ENCODE measurements at places on chromosomes 2 and 18.
A peak's percentile ranks its signal among the peaks of the same experiment; 100 is the strongest.

- DNase-seq: no peak
Measured at GRCh38 chr2:128776461-128777195, 458.0 kb upstream of the HS6ST1 start.

GRCh38 chr2:101380376-101380775 lies 6.9 kb downstream of the CREG2 start:
- no peak for DNase-seq

DNA sequence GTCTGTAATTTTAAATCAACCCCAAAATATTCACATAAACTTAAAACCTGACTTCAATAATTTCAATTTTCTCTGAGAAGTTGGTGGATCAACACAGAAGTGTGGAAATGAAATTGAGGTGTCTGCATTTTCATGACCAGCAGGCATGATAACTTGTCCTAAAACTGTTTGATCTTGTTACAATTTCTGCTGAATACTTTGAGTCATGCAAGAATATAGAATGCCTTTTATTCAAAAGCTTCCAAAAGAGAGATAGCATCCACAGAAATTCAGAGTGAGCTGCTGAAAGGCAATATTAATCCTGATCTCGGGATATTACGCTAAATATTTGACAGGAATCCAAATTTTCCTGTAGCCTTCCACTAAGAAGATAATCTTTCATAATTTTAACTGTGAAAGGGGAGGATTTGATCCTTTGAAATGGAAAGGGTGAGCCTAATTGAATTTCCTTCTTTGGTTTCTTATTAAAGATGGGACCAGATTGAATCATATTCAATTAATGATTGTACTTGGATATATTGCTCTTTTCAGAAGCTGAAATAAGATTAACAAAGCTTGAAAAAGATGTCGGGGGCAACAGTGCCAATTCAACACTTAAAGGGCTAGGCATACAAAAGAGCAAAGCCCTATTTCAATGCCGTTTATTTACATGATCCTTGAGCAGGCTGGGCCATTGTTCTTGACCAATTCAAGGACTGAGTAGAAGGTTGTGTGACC lies 129.3 kb downstream of the NCKAP5 start:
- no peak for DNase-seq

DNA sequence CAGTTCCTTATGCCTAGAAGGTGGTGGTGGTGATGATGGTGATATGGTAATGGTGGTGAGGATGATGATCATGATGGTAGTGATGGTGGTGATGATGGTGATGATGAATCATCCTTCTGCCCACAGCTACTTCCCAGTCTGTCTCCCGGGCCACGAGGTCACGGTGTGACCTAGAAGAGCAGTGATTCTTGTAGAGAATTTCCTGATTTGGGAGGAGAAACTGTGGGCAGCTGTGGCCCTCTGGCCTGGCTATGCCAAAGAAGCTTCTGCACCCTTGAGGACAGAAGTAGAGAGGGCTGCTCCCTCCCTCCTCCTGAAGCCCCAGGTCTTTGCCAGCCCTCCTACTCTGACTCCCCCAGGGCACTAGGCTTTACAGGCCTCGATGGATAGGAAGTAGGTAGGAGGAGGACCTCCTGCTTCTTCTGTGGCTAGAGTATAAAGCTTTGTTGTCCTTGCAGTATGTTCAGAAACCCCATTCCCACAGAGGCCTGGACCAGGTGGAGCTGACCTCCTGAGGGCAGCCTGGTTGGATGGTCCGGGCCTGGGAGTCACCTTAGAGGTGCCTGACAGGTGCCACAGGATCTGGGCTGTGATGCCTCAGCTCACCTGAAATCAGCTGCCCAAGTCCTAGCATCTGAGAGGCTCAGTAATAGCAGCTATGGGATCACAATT lies 57.9 kb upstream of the EPAS1 start:
- peak; percentile 18 for DNase-seq

DNA sequence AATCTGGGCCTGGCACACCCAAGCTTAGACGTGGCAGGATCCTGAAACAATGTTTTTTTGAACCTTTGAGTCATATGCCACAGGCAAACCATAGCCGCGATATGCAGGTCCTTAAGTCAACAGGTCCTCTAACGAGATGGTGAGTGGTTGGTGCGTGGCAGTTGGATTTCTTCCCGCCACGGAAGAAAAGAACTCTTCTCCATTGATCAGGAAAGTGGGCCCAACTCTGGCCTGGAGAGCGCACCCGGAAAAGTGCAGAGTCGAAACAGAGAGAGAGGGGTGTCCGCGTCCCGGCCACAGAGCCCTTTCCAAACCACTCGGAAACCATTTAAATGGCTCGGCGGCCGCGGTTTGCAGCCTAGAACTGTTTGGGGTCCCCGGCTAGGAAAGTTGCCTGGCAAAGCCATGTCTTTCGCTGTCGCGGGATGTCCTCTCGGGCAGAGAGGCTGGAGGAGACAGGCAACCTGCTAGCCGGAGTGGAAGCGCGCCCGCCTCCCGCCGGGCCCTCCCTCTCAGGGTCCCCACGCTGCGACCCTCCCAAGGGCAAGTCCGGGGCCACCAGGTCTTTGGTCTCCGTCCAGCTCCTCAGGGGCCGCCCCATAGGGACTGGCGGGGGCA lies 777 bp downstream of the GALNT3 start:
- DNase-seq: peak; percentile 5

- no peak for DNase-seq
Measured at GRCh38 chr2:191247381-191248057, 2.3 kb downstream of the MYO1B start.

- DNase-seq: no peak
Measured at GRCh38 chr2:97770445-97770844, 57.1 kb downstream of the ZAP70 start.

DNA sequence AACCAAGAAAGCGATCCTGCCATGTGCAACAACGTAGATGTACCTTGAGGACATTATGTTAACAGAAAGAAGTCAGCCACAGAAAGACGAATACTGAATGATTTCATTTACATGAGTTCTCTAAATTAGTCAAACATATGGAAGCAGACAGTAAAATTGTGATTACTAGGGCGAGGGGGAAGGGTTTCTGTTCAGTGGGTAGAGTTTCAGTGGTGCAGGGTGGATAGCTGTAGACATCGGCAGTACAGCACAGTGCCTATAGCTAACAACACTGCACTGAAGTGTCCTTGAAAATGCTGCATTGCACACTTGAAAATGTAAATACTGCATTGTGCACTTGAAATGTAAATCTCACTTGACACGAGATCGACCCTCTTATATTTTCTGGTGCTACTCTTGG lies 275.3 kb downstream of the GALR1 start:
- no peak for DNase-seq

DNA sequence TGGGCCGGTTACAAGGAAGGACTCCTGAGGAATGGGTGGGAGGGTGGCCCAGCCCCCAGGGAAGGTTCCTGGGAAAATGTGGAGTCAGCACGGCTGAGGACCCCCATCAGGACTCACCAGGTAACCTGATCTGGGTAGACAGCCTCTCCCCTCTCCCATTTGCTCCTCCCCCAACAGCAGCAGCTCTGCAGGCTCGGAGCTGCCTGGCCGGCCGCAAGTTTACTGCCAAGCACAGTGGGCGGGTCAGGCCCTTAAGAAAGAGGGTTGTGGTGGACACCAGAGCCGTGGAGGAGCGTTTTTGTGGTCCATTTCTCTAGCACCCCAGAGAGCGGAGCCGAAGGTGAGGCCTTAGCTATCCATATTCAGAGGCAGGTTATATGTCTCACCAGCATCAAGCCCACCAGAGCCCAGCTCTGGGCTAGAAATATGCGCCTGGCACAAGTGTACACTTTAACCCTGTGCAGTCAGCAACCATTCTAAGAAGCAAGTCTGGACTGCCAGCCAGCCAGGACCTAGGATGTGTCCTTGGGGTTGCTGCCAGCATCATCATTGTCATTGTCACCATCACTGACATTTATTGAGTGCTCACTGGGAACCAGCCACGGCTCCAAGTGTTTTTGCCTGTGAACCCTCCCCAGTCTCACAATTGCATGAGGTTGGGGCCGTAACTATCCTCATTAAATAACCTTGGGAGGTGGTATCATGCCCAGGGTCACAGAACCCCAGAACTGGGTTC lies 190.1 kb downstream of the KLHL29 start:
- no peak for DNase-seq

DNA sequence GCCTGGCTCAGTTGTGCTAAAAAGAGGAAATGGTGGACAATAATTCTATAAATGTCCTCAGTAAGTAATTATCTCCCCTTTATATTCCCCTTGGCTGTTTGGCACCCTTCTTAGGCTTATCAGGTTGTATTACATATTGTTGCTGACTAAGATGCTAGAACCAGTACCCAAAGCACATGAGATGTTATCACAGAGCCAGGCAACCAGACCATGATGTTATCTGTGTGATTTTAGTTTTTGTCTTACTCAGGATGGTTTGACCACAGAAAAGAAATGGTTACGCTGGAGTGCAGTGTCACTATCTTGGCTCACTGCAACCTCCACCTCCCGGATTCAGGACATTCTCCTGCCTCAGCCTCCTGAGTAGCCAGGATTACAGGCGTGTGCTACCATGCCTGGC lies 15.2 kb downstream of the R3HDM1 start:
- no peak for DNase-seq

- DNase-seq: no peak
Measured at GRCh38 chr18:25244170-25244569, 107.8 kb downstream of the ZNF521 start.

GRCh38 chr2:157696036-157696435 lies 67.4 kb upstream of the ACVR1C start:
- no peak for DNase-seq

DNA sequence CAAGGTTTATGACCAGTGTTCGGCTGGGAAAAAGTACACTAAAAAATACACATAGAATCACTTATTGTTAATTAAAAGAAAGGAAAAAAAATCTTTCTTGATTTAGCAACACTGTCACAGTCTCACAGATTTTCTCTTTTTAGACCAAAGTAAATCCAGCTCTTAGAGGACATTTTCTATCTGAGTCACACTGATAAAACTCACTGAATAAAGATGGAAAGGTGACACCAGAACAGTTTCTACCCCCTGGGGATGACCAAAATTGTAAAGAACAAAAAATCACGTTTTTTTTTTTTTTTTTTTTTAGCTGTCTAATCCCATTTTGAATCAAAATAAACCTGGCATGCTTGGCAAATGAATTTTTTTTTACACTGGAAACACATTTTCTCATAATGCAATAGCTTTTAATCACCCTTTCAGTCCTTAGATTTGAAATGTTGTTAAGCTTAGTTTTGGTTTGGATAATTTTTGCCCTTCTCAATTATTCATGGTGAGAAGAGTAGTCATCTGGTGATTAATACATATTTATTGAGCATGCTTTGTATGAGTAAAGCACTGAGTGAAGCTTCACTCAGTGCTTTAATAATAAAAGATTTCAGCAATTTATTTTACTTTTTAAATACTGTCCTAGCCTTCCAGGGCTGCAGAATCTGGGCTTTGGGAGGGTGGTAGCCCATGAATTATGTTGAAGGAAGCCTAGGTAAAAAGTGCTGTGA lies 886.3 kb downstream of the SLC4A3 start:
- DNase-seq: no peak

GRCh38 chr2:64905338-64906024 lies 83.7 kb upstream of the SLC1A4 start:
- DNase-seq: no peak

- peak; percentile 32 for DNase-seq
Measured at GRCh38 chr2:48114256-48114655, 208.0 kb upstream of the FBXO11 start.

DNA sequence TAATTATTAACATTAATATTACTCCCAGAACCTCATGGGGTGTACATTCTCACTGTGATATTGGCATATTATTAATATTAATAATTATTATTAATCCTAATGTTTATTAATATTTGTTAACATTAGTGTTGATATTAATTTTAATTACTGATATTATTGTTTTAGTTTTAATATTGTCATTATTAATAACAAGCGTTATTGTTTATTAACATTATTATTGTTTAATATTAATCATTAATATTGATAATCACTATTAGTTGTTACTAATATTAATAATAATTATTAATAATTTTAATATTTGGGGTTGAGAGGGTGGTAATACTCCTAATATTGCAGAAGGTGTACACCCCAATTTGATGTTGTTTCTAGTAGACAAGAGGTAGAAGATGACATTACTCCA lies 193.1 kb upstream of the XIRP2 start:
- DNase-seq: no peak

GRCh38 chr18:63320975-63321265 lies 1.4 kb upstream of the BCL2 start:
- no peak for DNase-seq

- DNase-seq: peak; percentile 36
Measured at GRCh38 chr18:58045242-58046092, 1.4 kb downstream of the NEDD4L start.

GRCh38 chr2:156199588-156199987 lies 132.9 kb downstream of the NR4A2 start:
- DNase-seq: no peak

DNA sequence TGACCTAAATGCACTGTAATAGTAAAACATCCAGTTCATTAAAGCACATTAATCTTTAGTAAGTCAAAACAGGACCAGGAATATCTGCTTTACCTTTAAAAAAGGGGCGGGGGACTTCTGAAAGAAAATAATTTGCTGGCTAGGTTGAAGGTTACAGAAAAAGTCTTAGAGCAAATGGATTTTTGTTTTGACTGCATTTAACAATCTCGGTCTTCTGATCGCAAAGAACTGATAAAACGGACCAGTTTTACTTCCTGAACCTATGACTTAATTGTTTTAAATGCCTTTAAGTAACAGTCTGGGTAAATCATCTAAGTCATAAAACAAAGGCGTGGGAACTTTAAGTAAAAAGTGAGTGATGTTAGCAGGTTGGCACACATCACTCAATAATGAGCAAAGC lies 783 bp downstream of the BUB1 start:
- DNase-seq: no peak

Data from stimulated activated naive CD8-positive, alpha-beta T cell treated with anti-CD3 and anti-CD28 coated beads, Interleukin-15, amount 100 ng/mL, for 72 hours (primary cell).